Activated naive CD8-positive, alpha-beta T cell treated with anti-CD3 and anti-CD28 coated beads, Interleukin-2, amount 50 U/mL, for 24 hours (primary cell): ENCODE measurements at places on chromosomes 1 and 21.

GRCh38 chr1:2306151-2306978 lies 78.2 kb downstream of the SKI start:
- peaks cover 13% of the 10 kb centered on the region for H3K36me3 ChIP-seq
- no peak overlapping the region for H3K4me3 ChIP-seq
- H3K27ac ChIP-seq: no peak overlapping the region
- no peaks in the 10 kb centered on the region for H3K27me3 ChIP-seq
- DNase-seq: no peak

- no peak overlapping the region for H3K27ac ChIP-seq
- H3K4me1 ChIP-seq: peaks cover 9% of the 10 kb centered on the region
- no peak overlapping the region for H3K4me3 ChIP-seq
- no peaks in the 10 kb centered on the region for H3K36me3 ChIP-seq
- peak; percentile 66 for DNase-seq
These were observed 21.8 kb downstream of the ATF3 start for GRCh38 chr1:212630158-212630900.

- no peak overlapping the region for H3K4me3 ChIP-seq
- H3K27ac ChIP-seq: no peak overlapping the region
- peaks cover 3% of the 10 kb centered on the region for H3K27me3 ChIP-seq
- DNase-seq: no peak
- no peaks in the 10 kb centered on the region for H3K4me1 ChIP-seq
These were observed 27.4 kb downstream of the AK4 start for GRCh38 chr1:65175171-65176055.

GRCh38 chr1:76209238-76209637 lies 134.7 kb downstream of the ST6GALNAC3 start:
- no peak for DNase-seq
- H3K4me1 ChIP-seq: peaks cover 2% of the 10 kb centered on the region
- no peaks in the 10 kb centered on the region for H3K36me3 ChIP-seq

GRCh38 chr1:85656256-85656655 lies 52.0 kb downstream of the ZNHIT6 start:
- no peaks in the 10 kb centered on the region for H3K27me3 ChIP-seq
- peaks cover 58% of the 10 kb centered on the region for H3K36me3 ChIP-seq
- no peak for DNase-seq
- no peak overlapping the region for H3K4me3 ChIP-seq
- no peak overlapping the region for H3K27ac ChIP-seq

DNA sequence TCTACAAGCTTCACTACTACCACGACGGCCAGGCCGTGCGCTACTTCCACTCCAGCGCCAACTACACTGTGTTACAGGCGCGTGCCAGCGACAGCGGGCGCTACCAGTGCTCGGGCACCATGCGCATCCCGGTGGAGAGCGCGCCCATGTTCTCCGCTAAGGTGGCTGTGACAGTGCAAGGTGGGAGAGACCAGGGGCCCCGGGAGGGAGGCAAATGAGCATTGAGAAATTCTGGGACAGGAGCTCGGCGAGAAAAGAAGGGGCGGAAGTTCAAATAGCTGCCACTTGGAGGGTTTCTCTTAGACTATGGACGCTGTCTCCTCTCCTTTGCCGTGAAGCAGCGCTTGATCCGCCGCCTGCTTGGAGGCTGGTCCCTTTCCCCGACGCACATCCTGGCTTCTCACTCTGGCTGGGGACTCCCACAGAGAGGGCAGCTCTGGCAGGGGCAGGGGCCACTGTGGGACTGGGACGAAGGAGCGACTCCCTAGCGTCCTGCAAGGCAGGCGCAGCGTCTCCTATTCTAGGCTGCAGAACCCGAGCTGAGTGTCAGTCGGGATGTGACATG lies 4.6 kb downstream of the FCRLB start:
- H3K4me3 ChIP-seq: peak overlapping the region; percentile 83
- peaks cover 64% of the 10 kb centered on the region for H3K4me1 ChIP-seq
- peak; percentile 46 for DNase-seq
- H3K36me3 ChIP-seq: no peaks in the 10 kb centered on the region
- peaks cover 32% of the 10 kb centered on the region for H3K27me3 ChIP-seq
- H3K27ac ChIP-seq: peak overlapping the region; percentile 64

DNA sequence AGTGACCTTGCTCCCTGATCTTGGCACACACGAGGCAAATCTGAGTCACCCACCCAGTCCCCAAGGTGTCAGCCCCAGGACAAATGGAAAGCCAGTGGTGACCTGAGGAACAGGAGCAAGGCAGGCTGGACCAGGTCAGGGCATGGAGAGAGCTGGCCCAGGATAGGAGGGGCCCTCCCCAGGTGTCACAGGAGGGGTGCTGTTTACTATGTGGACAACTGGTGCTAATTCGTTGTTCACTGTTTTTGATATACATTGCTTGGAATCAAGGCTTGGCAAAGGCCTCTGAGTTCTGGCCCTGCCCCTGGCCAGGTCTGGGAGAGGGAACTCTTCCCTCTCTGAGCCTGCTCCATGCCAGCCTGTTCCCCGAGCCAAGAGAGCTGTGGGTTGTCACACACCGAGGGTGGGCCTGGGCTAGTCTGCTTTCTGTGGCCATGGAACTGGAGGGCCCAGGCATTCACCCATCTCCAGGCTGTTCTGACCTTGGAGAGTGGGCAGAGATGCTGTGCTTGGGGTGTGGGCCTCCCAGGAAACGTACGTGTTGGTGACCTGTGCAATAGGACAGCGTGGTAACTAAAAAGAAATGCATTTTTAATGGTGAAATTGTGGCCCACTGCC lies 41.8 kb downstream of the CRYAA start:
- no peak overlapping the region for H3K4me3 ChIP-seq
- H3K36me3 ChIP-seq: no peaks in the 10 kb centered on the region
- peaks cover 7% of the 10 kb centered on the region for H3K27me3 ChIP-seq
- no peak for DNase-seq
- no peaks in the 10 kb centered on the region for H3K4me1 ChIP-seq
- no peak overlapping the region for H3K27ac ChIP-seq

DNA sequence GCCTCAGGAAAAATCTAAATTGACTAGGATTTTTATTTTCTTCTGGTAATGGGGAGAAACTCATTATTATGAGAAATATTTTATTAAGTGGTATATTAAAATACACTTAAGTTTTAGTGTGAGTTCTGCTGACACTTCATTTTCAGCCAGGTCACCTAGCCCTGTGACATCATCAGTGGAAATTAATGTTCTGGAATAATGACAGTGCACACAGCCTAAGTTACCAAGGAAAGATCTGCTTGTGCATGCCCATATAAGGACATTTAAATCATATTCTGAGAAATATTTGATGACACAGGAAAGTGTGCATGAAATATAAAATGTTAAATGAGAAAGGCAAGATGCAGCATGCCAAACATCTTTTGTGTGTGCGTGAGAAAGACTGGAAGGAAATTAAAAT lies 102.0 kb downstream of the KIF14 start:
- no peaks in the 10 kb centered on the region for H3K27me3 ChIP-seq
- H3K36me3 ChIP-seq: no peaks in the 10 kb centered on the region
- H3K27ac ChIP-seq: no peak overlapping the region
- no peak for DNase-seq

GRCh38 chr1:31524186-31524901 lies 52.0 kb upstream of the TINAGL1 start:
- H3K27ac ChIP-seq: no peak overlapping the region
- no peak overlapping the region for H3K4me3 ChIP-seq
- peaks cover 9% of the 10 kb centered on the region for H3K27me3 ChIP-seq
- no peaks in the 10 kb centered on the region for H3K36me3 ChIP-seq

- H3K27ac ChIP-seq: no peak overlapping the region
- no peak for DNase-seq
- H3K4me3 ChIP-seq: no peak overlapping the region
- H3K4me1 ChIP-seq: peaks cover 4% of the 10 kb centered on the region
These were observed 153.2 kb downstream of the TGFB2 start for GRCh38 chr1:218498056-218498938.

DNA sequence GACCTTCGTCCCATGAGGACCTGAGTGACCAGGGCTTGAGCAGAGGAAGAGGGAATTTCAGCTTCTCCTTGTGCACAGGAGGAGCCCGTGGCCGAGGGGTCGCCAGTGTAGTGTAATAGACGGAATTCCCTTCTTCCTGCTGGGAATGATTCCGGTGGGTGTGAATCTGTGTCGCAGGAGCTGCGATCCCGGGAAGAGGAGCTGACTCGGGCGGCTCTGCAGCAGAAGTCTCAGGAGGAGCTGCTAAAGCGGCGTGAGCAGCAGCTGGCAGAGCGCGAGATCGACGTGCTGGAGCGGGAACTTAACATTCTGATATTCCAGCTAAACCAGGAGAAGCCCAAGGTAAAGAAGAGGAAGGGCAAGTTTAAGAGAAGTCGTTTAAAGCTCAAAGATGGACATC lies 34.4 kb downstream of the MAP3K21 start:
- no peaks in the 10 kb centered on the region for H3K36me3 ChIP-seq
- H3K4me3 ChIP-seq: no peak overlapping the region
- peaks cover 10% of the 10 kb centered on the region for H3K27me3 ChIP-seq
- no peak for DNase-seq
- no peak overlapping the region for H3K27ac ChIP-seq
- H3K4me1 ChIP-seq: peaks cover 10% of the 10 kb centered on the region

DNA sequence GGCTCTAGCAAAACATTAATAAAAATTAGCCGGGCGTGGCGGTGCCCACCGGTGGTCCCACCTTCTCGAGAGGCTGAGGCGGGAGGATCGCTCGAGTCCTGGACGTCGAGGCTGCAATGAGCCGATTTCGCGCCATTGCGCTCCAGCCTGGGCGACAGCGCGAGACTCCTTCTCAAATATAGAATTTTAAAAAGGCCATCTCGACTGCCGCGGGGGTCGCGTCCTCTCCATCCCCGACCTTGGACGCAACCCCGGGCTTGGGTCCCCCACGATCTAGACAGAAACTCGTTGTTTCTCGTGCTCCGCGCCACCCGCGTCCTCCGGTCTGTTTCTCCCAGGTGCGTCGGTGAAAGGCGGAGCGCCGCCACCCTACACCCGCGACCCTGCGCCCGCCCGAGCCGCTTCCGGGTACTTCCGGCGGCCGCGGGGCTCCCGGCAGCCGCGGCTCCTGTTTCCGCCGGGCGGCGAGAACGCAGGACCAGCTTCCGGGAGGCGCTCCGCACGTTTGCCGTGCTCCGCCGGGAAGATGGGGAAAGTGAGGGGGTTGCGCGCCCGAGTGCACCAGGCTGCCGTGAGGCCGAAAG lies at the start of gene SLX9:
Gene SLX9, plus strand, starts transcription at position 498 of the 584 bp plus-strand sequence. Its CDS starts 29 bp downstream, at position 527.
- H3K36me3 ChIP-seq: peaks cover 27% of the 10 kb centered on the region
- H3K4me1 ChIP-seq: peaks cover 47% of the 10 kb centered on the region
- DNase-seq: peak; percentile 89
- no peaks in the 10 kb centered on the region for H3K27me3 ChIP-seq
- peak within 1 kb of the TSS; percentile 92 for H3K4me3 ChIP-seq

GRCh38 chr21:19011451-19011850 lies 607.9 kb upstream of the TMPRSS15 start:
- H3K36me3 ChIP-seq: no peaks in the 10 kb centered on the region
- no peak for DNase-seq
- no peak overlapping the region for H3K27ac ChIP-seq
- no peaks in the 10 kb centered on the region for H3K4me1 ChIP-seq
- no peaks in the 10 kb centered on the region for H3K27me3 ChIP-seq

- H3K4me1 ChIP-seq: no peaks in the 10 kb centered on the region
- DNase-seq: no peak
- no peak overlapping the region for H3K4me3 ChIP-seq
These were observed 244.7 kb downstream of the RRAGC start for GRCh38 chr1:38614861-38615260.
